WTC11 (cell line): ENCODE measurements at places on chromosomes 1 and 21. TPM values are rescaled to one million over a fixed set of nuclear protein-coding genes. Genes with fewer than 3 reads are reported as not detected.

Gene OR2M7
- not detected in 3 replicates for total RNA-seq

Gene SKI
- total RNA-seq: 75.5 to 88.6 TPM (median 75.6 TPM) in 3 replicates

Gene AADACL3
- total RNA-seq: 0.77 to 0.94 TPM (median 0.78 TPM) in 3 replicates

Gene INKA2
- 19.2 to 22.5 TPM (median 20.1 TPM) in 3 replicates for total RNA-seq

Gene CYP2J2
- 0.46 to 0.96 TPM (median 0.92 TPM) in 3 replicates for total RNA-seq

Gene ADORA1
- 1.8 to 2.7 TPM (median 2.6 TPM) in 3 replicates for total RNA-seq

Gene PGBD5
- 16.7 to 23.8 TPM (median 18.9 TPM) in 3 replicates for total RNA-seq

Gene TIE1
- total RNA-seq: 2.5 to 3.7 TPM (median 2.6 TPM) in 3 replicates

Gene OR6K3
- not detected in 3 replicates for total RNA-seq
